Stimulated activated CD4-positive, alpha-beta T cell treated with anti-CD3 and anti-CD28 coated beads, TNF-alpha, amount 100 ng/mL, for 48 hours (primary cell): ENCODE measurements at places on chromosomes 4 and X.

GRCh38 chr4:61128682-61129081 is 71.4 kb upstream of the ADGRL3 start:
- DNase-seq, result no peak

- no peak for DNase-seq
These were observed 118.1 kb downstream of the TBL1X start for GRCh38 chrX:9582956-9583355.

DNA sequence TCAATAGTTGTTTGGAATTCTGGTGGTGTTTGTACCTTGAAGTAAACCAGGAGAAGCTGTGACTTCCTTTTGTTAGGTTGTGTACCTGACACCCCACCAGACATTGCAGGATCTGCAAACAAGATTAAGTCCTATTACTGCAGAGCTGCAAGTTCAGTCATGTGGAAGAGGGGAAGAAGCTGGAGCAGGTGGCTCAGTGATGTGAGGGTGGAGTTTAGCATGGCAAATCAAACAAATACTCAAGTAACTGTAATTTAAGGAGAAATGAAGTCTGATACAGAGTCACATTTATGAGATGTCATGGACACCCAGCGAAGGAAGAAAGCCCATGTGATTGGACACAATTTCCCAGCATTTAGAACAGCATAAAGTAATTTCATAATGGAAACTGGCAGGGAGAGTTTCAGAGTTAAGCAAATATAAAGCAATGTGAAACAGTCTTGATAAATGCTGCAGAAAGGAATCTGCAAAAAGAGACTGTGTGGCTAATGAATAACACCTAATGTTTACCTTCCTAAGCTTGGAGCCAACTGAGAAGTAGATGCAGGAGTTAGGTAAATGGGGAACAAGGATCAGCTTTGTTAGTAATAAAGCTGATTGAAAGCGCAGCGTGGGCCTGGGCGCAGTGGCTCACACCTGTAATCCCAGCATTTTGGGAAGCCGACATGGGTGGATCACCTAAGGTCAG is 249.1 kb downstream of the GBA3 start:
- no peak for DNase-seq

GRCh38 chrX:13903405-13903804 is 86.5 kb upstream of the GPM6B start:
- no peak for DNase-seq

- no peak for DNase-seq
These were observed 1448.9 kb upstream of the TENM3 start for GRCh38 chr4:180794333-180794732.

DNA sequence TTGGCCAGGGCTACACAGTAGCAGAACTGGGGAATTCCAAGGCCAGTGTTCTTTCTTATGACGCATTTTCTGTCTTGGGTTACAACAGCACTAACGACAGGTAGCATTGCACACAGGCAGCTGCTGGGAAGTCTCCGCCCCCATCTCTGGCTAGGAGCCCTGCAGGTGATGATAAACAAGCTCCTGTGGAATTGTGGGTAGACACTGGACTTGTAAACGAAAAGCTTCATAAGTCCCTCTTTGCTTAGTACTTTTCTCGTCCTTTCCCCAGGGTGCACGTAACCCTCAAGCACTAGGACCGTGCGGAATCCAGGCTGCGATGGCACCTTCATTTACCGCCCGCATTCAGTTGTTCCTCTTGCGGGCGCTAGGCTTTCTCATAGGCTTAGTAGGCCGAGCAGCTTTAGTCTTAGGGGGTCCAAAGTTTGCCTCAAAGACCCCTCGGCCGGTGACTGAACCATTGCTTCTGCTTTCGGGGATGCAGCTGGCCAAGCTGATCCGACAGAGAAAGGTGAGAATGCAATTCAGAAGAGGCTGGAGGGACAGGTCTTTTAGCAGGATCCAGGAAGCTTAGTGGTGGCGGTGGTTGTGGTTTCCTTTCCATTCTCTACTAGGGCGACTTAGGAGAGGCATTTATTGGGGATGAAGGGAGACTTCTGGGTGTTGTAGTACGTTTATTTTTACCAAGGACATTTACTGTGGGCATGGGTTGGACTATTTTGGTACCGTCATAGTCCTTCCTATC is at the start of gene FAAH2:
Gene FAAH2, plus strand, starts transcription at position 200 of the 745 bp plus-strand sequence. Its CDS starts 120 bp downstream, at position 320.
- peak; percentile 41 for DNase-seq

DNA sequence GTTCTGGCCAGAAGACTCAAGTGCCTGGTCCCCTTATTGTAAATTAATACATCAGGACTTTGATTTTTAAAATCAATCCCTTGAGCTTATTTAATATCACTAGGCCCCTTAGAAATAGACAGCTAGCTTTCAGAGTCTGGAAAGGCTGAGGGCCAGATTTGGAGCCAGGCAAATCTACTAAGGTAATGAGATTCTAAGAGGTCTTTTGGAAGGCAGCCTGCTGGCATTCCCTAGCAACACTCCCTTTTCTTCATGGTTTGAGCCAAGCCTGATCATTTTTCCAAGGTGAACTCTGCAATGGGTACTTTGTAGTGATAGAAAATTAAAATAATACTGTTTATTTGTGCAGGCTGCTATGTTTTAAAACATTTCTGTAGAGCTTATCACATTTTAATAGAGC is 378.5 kb downstream of the FAT4 start:
- no peak for DNase-seq

DNA sequence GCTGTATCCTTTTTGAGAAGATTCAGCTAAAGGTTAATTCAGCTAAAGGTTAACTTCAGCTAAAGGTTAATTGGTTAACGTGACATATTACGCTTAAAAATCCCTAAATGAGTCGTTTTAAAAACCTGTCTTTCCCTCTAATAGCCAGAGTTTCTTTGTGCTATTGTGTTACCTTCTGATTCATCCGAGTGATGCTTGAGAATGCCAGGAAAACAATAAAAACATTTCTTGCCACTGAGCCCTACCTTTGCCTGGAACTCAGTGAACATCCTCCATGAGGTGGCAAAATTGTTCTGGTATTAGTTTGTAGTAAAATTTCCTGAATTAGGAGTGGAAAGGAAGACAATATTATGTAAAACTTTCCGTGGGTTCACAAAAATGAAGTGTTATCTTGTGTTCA is 13.7 kb upstream of the TMPRSS11E start:
- no peak for DNase-seq
